ENCODE measurements at places on chromosomes 2 and 18.
A peak's percentile ranks its signal among the peaks of the same experiment; 100 is the strongest.

GRCh38 chr2:86039963-86040655 lies 65.6 kb downstream of the POLR1A start:
- DNase-seq = no peak

- DNase-seq = no peak
Observed at GRCh38 chr2:128781585-128782385, 463.1 kb upstream of the HS6ST1 start.

GRCh38 chr18:80004600-80005342 lies 16.4 kb upstream of the TXNL4A start:
- DNase-seq = no peak

DNA sequence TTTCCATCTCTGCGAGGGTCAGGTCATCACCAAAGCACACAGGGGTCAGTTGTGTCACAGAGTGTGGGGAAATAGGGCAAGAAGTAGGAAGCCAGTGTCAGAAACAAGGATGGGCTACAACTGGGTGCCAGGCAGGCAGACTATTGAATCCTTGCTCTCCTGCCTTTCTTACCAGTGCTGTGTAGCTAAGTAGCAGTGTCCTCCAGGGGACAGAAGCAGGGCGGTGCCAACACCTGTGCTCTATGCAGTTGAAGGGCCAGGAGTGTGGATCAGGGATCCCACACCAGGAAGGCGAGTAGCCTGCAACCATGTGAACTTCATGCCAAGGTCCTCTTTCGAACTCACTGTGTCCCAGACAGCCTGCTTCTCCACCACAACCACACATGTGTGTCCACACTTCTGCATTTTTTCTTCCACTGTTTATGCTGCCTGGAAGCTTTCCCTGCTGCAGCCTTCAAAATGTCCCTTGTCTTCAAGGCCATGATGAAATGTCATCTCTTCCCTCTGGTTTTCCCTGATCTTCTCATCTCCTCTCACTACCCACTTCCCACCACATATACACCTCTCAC lies 25.4 kb upstream of the REG3G start:
- no peak for DNase-seq

GRCh38 chr2:64318476-64318748 lies 135.6 kb upstream of the LGALSL start:
- DNase-seq = no peak

DNA sequence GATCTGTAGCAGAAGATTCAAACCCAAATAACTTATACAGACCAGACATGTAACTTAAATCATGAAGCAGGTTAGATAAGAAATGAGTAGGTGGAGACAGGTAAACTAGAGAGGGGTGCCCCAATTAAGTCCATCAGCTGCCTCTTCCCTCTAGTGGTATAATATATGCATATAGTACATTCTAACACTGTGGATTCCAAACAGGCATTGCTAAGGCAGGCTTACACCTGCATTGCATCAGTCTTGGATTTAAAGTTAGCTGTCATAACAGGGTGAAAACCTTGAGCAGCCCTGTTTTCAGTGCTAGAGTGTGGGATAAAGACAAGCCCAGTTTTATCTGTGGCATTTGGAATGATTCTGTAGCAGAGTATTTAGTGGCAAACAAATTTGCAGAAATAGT lies 63.4 kb downstream of the NYAP2 start:
- DNase-seq = peak; percentile 9

DNA sequence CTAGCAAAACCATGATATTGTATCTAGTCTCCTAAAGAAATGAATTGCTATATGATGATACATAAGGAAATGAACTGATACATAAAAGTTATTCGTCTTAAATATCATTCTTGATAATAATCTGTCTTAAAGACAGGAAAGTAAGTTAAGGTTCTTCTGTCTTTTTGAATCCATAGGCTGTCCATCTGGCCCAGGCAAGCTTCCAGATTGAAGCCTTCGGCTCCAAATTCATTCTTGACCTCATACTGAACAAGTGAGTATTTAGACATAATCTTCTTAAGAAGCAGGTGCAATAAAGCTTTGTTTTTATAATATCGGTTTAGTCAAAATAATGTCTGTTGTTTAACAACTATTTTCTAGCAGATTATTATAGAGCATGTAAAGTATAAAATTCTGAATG lies 37.7 kb downstream of the ADAM23 start:
- DNase-seq = no peak

GRCh38 chr2:189608170-189608569 lies 27.6 kb upstream of the SLC40A1 start:
- DNase-seq = no peak

DNA sequence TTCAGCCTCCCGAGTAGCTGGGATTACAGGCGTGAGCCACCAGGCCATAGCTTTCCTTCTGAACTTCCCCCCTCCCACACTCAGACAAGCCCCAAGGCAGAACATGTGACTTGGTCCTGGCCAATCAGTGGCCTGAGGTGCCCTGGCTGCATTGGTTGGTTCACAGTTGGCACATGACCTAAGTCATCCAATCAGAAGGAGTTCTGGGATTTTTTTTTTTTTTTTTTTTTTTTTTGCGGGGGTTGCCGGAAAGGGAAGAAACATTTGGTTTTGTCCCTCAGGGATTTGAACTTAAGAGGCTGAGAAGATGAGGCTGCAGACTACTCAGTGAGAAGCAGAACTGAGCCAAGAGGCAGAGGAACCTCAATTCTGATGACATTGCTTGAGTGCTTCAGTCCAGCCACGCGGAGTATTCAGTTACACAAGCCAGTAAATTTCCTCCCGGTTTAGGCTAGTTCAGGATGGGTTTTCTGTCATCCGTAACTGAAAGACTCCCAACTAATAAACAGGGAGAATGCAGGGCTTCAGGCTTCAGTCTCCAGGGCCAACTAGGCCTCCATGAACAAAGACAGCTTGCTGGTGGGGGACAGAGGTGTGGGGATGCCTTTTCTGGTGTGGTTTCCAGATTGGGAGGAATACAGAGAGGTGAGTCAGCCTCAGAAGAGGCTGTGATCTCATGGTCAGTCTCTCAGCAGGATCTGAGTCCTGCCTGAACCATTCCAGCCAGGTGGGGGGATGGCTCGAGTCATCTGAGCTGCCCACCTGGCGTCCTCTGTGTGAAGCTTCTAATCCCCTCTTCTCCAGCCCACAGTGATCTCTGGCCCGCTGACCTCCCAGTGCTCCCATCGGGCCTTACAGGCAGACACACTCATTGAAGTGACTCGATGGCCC lies 9.2 kb downstream of the PTMA start:
- DNase-seq = peak; percentile 58

DNA sequence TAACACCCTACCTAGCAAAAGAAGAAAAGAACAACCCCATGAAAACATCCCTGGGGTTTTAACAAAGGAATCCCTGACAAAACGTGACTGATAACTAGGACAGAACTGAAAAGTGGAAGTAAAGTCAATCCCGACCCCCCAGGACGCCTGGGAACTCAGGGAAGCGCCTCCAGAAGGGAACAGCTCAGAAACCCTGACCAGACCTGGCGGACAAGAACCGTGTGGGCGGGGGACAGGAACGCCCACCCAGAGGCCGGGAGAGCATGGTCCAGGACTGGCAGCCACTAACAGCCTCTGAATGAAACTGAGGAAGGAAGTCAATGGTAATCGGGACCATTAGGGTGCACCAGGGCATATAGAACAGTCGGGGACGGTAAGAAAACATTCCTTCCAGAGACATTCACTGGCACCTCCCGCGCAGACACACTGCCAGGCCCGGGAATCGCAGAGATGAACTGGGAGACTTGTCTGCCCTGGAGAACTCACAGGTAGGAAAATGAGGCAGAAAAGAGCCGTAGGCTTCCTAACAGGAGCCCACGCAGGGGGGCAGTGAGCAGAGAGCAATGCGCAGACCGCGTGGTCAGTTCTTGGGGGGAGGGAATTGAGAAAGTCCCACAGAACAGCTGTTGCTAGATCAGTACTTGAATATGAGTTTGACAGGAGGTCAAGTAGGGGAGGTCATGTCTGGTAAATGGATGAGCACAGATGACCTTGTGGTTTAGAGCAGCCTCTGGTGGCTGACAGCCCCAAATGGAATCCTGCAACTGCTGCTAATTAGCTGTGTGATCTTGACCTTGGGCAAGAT lies 1.3 kb upstream of the TBC1D8 start:
- DNase-seq = peak; percentile 21

GRCh38 chr2:236052926-236053821 lies 115.0 kb downstream of the GBX2 start:
- no peak for DNase-seq

- peak; percentile 85 for DNase-seq
Observed at GRCh38 chr2:176178038-176178756, 10.3 kb upstream of the HOXD1 start.

GRCh38 chr2:7454592-7454991 lies 537.4 kb downstream of the RNF144A start:
- DNase-seq = no peak

GRCh38 chr2:127873707-127874303 lies 12.0 kb downstream of the AMMECR1L start:
- DNase-seq = no peak

DNA sequence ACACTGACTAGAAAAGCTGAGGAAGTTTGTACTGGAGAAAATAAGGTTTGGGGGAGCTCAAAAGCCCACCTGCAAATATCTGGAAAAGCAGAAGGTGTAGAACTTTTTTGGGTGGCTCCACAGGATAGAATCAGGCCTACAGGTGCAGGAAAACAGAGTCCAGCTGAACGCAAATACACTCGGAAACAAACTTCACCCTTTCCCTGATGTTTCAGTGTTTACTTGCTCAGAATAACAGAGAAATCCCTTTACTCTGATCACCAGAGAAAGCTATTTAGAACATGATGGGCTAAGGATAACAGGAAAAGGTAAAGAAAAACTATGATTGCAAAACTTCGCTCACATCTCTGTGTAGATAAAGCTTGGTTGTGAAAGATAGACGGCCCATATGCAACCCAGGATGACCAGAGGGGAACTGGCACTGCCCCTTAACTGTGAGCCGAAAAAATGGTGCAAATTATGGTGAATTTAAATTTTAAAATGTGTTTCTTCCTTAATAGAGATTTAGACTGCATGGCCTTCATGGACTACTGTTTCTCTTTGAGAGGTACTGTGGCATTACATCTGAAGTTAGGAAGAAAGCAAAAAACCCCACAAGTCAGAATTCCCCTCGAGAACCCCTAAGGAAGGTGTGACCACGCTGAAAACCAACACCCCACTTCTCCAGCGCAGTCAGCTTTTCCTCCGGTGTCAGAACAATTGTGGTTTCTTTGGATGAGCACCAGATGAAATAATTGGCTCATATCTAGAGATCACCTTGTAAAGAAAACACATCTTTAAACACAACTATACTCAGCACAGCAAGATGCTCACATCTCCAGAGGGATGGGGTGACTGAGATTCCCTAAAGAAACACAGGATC lies 84.5 kb upstream of the TMEM247 start:
- DNase-seq = no peak

DNA sequence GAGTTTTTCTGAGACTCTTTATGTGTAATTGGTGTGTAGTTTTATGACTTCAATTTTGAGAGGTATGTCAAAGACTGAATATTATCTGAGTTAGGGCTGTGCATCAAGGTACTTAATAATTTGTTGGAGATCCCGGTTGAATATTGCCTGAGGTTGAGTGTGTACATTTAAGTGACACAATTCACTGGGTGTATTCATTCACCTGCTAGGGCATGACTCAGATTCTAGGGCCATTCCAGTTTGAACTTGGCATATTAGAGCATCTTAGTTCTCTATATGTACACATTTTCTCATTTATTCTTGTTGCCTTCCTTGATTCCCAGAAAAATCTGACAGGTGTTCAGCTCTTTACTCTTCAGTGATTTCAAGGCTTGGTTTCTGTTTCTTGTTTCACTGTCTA lies 12.5 kb downstream of the MAP4K4 start:
- no peak for DNase-seq

DNA sequence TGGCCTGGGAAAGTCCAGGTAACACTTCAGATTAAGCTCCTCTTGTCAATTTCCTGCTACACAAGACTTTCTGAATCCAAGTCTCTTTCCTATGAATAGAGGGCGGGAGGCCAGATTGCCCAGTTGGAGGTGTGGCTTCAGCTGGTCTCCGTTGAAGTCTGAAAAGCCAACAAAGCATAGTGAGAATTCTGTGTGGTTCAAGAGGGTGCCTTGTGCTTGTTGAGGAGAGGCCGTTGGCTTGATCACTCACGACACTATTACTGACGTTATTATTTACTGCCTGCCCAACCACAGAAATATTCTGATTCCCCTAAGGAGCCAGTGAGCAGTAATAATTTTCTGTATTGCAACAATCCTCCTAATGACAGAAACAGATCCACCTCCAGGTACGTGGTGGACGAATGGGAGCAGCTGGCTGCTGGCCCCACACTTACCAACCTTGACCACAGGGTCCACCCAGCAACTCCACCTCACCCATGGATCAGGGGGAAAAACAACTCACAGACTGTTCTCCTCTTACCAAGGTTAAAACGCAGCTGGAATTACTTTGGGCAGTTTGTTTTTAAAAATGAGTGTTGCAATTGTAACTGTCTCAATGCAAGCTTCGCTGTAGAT lies 21.9 kb downstream of the NRP2 start:
- DNase-seq = peak; percentile 73

GRCh38 chr2:101622210-101623030 lies 75.1 kb upstream of the MAP4K4 start:
- no peak for DNase-seq

DNA sequence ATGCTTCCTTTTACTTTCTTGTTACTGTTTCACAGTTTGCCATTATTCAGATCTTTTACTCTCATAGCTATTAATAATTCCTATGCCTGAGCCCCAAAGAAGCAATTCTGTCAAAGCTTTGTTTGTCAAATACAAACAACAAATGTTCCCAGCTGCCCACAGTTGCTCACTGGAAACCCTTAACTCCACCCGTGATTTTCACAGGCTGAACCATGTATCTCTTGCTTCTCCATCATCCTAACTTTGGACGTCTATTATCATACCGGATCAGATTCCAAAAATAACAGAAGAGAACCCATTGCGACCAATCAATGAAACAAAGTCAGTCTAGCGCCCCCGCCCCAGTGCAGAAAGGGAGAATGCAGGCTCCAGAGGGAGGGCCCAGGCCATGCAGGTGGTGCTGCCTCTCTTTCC lies 24.2 kb downstream of the COLEC12 start:
- no peak for DNase-seq

DNA sequence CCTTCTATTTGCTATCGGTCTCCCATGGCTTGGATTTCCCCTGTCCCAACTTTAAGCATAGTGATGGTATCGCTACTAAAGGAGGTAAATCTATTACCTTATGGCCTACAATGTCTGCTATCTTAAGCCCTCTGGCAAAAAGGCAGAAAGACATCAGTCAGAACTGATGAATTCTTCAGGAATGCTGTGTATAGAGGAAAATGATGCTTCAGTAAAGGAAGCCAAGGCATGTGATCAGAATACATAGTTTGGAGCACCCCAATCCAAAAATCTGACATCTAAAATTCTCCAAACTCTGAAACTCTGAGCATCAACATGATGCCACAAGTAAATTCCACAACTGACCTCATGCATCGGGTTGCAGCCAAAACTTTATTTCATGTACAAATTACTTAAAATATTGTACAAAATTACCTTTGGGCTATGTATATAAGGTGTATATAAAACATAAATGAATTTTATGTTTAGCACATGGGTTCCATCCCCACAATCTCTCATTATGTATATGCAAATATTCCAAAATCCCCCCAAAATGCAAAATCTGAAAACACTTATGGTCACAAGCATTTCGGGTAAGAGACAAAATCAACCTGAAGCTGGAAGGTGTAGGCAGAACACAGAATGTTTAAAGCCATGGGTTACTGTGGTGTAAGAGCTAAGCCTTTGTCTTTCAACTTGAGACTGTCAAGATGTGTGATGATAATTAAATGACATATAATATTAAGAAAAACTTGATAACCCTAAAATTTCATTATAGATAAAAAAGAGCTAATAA lies 66.2 kb downstream of the CUL3 start:
- peak; percentile 76 for DNase-seq

- DNase-seq = peak; percentile 59
Observed at GRCh38 chr2:6724605-6725140, 141.0 kb downstream of the CMPK2 start.

Measured in fibroblast of skin of right biceps (primary cell).